ENCODE measurements at places on chromosomes 13 and 19. TPM values are rescaled to one million over a fixed set of nuclear protein-coding genes. Genes with fewer than 3 reads are reported as not detected.
A peak's percentile ranks its signal among the peaks of the same experiment; 100 is the strongest.

The MPND gene
- total RNA-seq, result 36.5 TPM

GRCh38 chr13:79637133-79637763 is 156.3 kb downstream of the NDFIP2 start:
- no peak for DNase-seq

- no peak for DNase-seq
Observed at GRCh38 chr13:65917731-65918130, 1312.4 kb downstream of the PCDH9 start.

DNA sequence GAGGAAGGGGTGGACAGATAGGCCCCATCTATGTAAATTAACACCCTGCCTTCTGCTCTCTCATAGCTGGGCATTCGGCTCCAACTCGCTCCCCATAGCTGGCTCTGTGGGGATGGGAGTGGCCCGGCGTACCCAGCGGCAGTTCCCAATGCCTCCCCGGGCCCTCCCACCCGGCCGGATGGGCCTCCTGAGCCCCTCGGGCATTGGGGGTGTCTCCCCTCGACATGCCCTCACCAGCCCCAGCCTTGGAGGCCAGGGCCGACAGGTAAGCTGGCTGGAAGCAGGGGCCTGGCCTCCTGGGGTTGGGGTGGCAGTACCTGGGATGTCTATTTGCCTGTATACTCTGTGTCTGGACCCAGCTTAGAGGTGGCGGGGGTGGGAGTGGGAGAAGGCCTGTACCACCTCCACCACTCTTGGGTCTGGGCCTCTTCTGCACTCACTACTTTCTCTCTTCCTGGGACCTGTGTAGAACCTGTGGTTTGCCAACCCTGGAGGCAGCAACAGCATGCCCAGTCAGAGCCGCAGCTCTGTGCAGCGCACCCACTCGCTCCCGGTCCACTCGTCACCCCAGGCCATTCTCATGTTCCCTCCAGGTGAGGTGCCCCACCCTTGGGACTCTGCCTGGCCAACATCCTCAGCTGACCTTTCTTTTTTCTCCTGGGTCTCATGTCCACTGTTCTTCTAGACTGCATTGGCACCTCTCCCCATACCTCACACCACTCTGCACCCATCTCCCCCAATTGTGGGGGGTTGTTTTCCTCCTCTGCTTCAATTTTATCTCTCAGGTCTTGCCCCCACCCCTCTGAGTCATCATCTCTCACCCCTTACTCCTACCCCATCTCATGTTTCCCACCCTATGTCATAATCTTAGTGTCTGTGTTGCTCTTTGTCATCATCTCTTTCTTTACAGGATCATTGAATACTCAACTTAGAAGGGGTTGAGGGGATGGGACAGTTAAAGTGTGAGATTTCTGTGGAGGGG is 10.1 kb downstream of the PAF1 start:
- DNase-seq, result no peak

DNA sequence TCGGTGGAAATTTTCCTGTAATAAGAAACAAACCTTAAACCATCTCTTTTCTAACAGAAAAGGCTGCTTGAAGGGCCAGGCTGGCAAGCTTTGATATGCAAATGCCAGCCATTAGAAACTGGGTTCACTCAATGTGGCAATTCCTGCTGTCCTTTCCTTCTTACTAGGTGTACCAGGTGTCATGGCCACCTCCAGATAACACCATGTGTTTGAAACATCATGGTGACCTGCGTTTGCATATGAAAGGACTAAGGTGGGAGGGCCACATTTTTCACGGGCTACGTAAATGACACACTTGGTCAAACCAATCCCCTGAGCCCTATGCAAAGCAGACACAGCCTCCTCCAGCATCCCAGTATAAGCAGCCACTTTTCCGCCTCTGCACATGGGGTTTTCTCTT is 789.1 kb upstream of the SLITRK5 start:
- no peak for DNase-seq

The PRR36 gene
- total RNA-seq, result 0.03 TPM

DNA sequence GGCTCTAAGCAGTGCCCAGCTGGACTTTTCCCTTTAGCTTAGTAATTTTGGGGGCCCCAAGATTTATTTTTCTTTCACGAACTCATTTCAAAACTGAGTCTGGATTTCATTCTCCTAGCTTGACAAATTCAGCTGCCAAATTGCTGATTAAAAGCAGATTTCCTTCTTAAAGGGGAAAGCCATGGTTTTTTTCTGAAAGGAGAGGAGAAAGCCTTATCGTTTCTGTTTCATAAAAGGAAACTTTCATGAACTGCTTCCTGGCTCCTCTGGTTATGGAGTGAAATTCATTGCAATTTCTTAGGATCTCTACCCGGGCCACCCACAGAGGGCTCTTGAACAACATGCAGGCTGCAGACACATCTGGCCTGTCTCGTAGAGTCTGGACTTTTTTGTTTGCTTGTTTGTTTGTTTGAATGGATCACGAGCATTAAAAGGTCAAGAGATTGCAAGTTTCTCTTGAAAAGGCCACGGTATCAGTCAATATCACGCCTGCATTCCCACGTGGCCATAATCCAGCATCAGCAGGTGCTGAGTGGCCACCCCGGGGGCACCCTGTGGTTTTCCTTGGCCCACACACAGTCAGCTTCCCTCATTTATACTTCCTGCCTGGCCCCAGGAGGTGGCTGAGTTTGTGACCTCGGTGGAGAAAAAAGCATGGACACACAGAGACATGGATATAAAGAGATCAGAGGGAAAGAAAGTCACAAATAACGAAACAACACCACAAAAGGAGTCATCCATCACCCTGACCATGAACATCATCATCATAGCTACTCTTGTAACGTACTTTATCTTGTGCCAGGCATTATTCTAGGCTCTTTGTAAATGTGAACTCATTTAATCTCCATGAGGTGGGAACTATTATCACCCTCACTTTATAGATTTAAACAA is 10.5 kb upstream of the KLK4 start:
- no peak for DNase-seq

GRCh38 chr19:1554968-1555367 is 13.2 kb downstream of the MEX3D start:
- no peak for DNase-seq

The FPR2 gene
- 1.1 TPM for total RNA-seq

The SIGLEC7 gene
- not detected for total RNA-seq

GRCh38 chr13:75160984-75161383 is 321.0 kb downstream of the TBC1D4 start:
- no peak for DNase-seq

DNA sequence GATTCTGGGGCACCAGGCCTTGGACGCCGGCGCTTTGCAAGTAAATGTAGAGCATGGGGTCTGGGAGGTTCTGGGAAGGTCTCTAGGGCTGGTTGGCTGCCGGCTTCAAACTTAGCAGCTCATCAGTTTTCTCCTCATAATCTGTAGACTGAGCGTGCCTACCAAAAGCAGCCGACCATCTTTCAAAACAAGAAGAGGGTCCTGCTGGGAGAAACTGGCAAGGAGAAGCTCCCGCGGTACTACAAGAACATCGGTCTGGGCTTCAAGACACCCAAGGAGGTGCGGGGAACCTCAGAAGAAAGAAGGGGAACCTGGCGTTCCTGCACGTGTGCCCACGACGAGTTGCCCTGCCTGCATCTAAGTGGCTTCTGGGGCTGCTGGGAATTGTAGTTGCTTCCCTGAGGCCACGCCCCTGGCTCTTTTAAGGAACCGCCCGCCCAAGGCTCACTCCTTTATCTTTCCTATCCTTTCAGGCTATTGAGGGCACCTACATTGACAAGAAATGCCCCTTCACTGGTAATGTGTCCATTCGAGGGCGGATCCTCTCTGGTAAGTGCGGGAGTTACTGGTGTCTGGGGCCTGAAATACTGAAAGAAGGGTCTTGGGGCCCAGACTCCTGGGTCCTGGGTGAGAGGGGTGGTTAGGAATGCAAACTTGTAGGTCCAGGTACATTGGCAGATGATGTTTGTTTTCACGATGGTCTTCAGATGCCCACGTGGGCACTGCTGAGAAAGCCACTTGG is 984 bp downstream of the RPS11 start:
- peak; percentile 59 for DNase-seq

All from Caki2 (cell line).